Stimulated activated effector memory CD8-positive, alpha-beta T cell treated with anti-CD3 and anti-CD28 coated beads, Interleukin-12 subunit alpha, Interleukin-12 subunit beta, amount 100 ng/mL, for 72 hours (primary cell): ENCODE measurements at places on chromosomes 7 and 10.

DNA sequence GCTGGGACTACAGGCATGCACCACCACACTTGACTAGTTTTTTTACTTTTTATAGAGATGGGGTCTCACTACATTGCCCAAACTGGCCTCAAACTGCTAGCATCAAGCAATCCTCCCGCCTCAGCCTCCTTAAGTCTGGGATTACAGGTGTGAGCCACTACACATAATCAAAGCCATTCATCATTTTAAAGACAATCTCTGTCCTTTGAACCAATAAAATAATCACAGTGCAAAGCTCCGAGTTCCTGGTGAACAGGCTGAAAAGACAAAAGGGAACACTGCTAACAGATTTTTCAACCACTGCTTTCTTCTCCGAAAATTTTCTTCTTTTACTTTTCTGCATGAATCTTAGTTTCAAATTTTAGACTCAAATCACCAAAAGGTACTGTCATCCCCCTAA lies 58.5 kb downstream of the PARD3 start:
- DNase-seq: no peak

GRCh38 chr7:78279032-78279431 lies 480.5 kb downstream of the PHTF2 start:
- no peak for DNase-seq

GRCh38 chr7:431658-432111 lies 88.0 kb downstream of the PDGFA start:
- no peak for DNase-seq

- DNase-seq: no peak
Observed at GRCh38 chr10:119413093-119413453, 129.4 kb downstream of the RGS10 start.

DNA sequence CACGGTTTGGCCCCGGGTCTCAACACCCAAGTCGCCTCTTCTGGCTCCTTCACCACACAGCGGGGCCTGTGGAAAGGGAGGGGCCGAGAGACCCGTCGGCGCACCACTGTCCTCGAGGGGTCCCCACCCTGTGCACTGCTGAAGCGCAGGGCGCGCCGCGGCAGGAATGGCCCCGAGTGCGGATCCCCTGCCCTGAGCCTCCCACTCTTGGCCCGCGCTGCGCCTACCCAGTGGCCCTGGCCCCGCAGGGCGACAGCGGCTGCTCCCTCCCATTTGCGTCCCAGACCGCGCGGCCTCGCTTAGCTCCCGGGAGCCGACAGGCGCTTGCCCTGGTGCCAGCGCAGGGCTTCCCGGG lies 2.1 kb upstream of the SFMBT2 start:
- DNase-seq: peak; percentile 52
